Muscle of back (tissue), 13 donors: ENCODE measurements at places on chromosomes 6 and 20. TPM values are rescaled to one million over a fixed set of nuclear protein-coding genes. Genes with fewer than 3 reads are reported as not detected.

Gene THEMIS
- polyA plus RNA-seq = 0.38 TPM

Gene LY6G6C
- 0.33 TPM for polyA plus RNA-seq

Gene RMND1
- 18.7 TPM for polyA plus RNA-seq

Gene PRR18
- polyA plus RNA-seq = 0.38 TPM

Gene CFB
- 2.2 TPM for polyA plus RNA-seq

Gene HACE1
- 12.2 TPM for polyA plus RNA-seq

Gene HLA-G
- polyA plus RNA-seq = 5.5 TPM

Gene RGL2
- 59.1 TPM for polyA plus RNA-seq

Gene KCNK15
- polyA plus RNA-seq = not detected

Gene SNAP25
- 3.2 TPM for polyA plus RNA-seq

Gene RNF146
- 49.7 TPM for polyA plus RNA-seq
